ENCODE measurements at places on chromosomes 7 and 10.

DNA sequence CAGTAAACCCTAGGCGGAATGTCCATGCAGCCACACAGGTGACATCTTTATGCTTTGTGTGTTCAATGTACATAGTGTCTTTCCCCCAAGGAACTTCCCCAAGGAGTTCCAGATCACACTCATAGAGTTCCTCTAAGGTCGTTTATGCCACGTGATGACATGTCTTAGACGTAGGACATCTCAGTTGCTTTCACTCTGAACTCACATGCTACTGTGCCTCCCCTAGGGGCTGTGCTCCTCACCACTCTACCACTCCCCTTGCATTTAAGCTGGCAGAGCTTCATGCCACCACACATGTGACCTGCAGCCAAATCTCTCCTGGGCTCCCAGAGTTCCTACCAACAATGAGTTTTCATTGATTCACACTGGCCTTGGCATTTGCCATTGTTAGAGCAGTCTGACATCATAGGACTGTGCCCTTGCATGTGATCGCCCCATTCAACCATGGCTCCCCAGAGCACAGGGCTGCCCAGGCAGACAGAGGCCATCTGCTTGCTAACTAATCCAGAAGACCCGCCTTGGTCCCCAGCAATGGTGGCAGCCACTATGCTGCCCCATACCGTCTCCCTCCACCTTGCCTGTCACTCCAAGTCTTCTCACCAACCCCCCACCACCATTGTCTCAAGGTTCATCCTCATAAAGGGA is 95.3 kb upstream of the MACROH2A2 start:
- DNase-seq, result no peak

- no peak for DNase-seq
Measured at GRCh38 chr10:11647676-11648075, 36.2 kb upstream of the USP6NL start.

DNA sequence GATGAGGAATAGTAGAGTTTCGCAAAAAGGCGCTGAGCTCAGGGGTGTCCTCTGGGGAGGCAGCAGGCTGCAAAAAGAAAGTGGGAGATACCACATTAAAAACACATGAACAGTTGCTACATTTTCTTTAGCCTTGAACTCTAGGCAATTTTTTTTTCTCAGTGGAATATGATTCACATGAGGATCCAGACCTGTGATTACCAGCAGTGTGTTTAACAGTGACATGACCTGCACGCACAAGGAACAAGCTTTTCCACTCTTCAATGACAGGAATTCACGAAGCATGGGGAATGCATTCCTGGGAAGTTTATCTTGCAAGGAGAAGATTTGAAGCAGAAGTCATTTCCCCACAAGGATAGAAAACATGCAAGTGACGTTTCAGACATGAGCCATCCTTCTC is 161.6 kb downstream of the ITGA8 start:
- DNase-seq, result no peak

GRCh38 chr7:127536394-127536691 is 49.1 kb downstream of the GCC1 start:
- no peak for DNase-seq

DNA sequence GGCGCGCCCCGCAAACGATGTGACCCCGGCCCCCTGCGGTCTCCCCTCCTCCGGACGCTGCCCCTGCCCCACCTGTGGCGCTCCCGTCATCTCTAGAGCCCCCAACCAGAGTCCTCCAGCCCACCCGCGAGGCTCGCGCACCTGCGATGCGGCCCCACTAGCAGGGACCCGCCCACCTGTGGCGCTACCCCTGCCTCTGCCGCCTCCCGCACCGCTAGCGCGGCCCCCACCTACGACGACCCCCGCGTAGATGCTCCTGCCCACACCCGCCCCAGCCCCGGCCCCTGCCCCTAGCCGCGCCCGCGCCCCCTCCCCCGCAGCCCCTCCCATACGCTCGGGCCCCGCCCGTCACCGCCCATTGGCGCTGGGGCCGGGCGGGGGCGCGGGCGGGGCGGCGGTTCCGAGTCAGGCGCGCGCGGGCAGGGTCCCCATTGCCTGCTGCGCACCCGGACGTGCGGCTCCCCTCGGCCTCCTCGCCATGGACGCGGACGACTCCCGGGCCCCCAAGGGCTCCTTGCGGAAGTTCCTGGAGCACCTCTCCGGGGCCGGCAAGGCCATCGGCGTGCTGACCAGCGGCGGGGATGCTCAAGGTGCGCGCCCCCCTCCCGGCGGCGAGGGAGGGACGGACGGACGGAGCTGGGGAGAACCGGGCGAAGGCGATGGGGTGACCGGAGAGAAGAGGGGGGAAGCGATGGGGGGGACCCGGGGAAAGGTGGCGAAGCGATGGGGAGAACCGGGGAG is at the start of gene PFKP:
TSS of gene PFKP (plus strand) at position 431 of the 741 bp plus-strand sequence. CDS start at position 479, 48 bp downstream.
- peak; percentile 92 for DNase-seq

GRCh38 chr7:96380111-96380512 is 58.2 kb upstream of the SLC25A13 start:
- DNase-seq, result no peak

DNA sequence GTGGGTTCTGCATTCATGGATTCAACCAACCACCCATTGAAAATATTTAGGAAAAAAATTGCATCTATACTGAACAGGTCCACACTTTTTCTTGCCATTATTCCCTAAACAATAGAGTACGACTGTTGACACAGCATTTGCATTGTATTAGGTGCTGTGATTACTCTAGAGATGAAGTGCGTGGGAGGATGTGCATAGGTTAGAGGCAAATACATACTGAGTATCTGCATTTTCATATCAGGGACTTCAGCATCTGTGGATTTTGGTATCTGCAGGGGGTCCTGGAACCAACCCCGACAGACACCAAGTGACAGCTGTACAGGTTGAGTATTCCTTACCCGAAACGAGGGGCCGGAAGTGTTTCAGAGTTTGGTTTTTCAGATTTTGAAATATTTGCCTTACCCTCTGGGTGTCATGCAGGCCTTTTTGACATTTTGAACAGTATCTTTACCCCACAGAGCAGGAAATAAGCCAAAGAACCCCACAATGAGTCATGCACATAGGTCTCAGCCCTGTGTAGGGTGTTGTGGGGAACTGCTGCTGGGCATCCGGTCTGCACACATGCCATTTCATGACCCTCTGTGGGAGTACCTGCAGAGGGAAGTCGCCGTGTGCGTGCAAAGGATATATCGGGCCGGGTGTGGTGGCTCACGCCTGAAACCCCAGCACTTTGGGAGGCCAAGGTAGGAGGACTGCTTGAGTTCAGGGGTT is 14.5 kb downstream of the NUDT5 start:
- peak; percentile 90 for DNase-seq

GRCh38 chr10:87798082-87798481 is 19.9 kb downstream of the ATAD1 start:
- no peak for DNase-seq

- DNase-seq, result peak; percentile 91
Measured at GRCh38 chr10:119516381-119517234, 25.9 kb downstream of the RGS10 start.

DNA sequence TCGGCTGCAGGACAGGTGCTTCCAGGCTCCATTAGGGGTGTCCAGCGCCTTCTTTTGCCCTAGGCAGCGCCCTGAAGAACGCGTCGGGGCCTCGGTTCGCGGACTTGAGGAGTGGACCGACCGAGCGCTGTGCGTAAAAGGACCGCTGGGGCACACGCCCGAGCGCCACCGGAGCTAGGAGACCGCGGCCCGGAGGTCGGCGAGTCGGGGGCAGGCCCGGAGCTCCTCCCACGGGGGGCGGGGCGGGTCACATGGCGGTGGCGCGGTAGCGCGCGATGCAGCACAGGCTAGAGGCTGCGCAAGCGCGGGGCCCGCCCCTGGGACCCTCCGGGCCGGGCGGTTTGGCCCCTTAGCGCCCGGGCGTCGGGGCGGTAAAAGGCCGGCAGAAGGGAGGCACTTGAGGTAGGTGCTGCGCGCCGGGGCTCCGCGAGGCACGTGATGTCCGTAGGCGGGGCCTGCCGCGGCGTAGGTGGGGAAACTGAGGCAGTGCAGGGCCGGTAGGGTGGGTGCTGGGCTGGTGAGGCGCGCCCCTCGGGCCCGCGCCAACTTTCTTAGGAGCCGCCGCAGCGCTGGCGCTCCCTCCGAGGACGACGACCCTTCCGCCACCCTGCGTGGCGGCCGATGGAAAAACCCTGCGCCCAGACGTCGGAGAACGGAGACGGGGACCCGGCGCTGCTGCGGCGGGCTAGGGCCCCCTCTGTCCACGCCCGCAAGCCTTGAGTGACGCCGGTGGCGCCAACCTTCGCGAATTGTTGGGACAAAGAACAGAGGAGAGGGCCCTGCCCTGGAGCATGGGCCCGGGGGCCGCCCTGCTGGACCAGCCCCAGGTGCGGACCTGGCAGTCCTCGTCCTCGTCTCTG is at the start of gene PRXL2A:
TSS of gene PRXL2A (plus strand) at position 310 of the 860 bp plus-strand sequence. CDS start 11,917 bp downstream, outside the sequence.
- peak; percentile 95 for DNase-seq

- peak; percentile 64 for DNase-seq
Measured at GRCh38 chr10:97234400-97234799, 48.6 kb upstream of the SLIT1 start.

Data from activated CD4-positive, alpha-beta T cell treated with anti-CD3 and anti-CD28 coated beads, Interleukin-2, amount 10 ng/mL, durations not matched to agents 24 days and 14 days (primary cell).